ENCODE measurements at places on chromosomes 6 and 20.

DNA sequence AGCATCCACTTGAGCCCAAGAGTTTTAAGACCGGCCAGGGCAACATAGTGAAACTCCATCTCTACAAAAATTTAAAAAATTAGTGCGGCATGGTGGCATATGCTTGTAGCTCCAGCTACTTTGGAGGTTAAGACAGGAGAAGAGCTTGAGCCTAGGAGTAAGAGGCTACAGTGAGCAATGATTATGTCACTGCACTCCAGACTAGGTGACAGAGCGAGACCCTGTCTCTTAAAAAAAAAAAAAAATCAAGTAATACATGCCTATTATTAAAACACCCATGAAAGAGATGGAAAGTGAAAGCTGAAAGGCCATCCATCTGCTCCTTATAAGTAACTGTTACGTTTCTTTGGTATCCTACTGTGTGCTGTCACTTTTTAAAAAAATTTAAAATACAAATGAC is 66.4 kb downstream of the FKBP5 start:
- DNase-seq: no peak

GRCh38 chr6:3568396-3569082 is 111.7 kb upstream of the SLC22A23 start:
- no peak for DNase-seq

DNA sequence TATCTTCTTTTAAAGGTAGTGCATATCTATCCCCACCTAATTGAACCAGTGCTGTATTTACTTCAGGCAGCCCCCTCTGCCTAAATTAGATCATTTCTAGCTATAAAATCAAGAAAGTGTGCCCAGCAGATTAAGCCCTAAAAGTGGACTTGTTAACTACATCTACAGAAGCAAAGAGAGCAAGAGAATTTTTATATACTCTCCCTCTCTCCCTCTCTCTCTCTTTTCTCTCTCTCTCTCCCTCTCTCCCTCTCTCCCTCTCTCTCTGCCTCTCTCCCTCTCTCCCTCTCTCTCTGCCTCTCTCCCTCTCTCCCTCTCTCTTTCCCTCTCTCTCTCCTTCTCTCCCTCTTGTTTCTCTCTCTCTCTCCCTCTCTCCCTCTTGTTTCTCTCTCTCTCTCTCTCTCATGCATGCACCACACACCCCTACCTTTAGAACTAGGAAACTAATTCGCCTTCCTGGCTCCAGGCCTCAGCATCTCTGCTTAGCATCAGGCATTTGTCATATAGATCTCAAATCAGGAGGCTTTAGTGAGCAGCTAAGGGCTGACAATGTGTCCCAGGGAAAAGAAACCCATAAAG is 71.4 kb downstream of the FOXA2 start:
- no peak for DNase-seq

DNA sequence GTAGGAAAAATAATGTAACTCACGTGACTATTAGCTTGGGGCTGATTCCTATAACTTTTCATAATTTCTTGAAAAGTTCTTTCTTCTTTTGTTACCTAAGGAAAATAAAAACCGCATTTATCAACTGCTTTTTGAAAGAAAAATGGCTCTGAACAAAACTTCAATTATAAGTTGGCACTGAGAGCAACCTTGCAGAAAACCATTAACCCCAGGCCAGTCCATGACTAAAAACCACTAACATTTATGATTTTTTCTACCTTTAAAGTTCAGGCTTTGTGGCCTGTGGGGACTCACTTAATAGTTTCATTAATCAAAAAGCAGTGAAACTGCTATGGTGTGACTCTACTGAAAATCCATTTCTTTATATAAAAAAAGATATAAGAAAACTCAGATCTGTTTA is 69.1 kb upstream of the SAMHD1 start:
- no peak for DNase-seq

- no peak for DNase-seq
These were observed 98.8 kb downstream of the SOD2 start for GRCh38 chr6:159594106-159594749.

- DNase-seq: no peak
These were observed 86.7 kb upstream of the EMILIN3 start for GRCh38 chr20:41453010-41453950.

- DNase-seq: no peak
These were observed 59.7 kb downstream of the ALDH5A1 start for GRCh38 chr6:24554474-24554873.

GRCh38 chr20:8043687-8044282 is 24.2 kb upstream of the TMX4 start:
- DNase-seq: no peak

DNA sequence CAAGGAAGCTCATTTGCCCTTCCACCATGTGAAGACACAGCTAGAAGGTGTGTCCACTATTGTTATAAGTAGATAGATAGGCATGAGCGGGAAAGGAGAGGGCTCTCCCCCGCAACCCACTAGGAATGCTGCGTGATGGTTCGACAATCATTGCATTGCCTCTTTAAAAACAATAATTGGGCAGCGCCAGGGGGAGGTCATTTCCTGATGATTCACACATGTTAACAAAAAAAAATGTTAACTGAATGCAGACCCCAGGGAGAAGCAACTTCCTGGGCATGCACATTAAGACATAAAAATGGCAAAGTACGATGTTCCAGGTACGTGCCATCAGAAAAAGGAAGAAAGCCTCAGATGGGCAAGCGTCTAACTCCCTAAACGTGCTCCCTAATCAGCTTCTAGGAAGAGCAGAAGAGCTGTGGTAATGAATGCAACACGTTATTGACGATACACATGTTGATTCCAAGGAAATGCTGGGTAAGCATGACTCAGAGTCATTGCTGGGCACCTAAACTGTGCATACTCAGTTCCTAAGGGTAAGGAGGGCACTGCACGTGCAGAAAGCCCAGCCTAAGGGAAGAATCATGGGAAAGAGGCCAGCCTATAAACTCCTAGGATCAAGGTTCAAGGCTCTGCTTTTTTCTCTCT is 113.7 kb downstream of the FAM217A start:
- no peak for DNase-seq

GRCh38 chr6:39453241-39453640 is 130.7 kb upstream of the KCNK16 start:
- no peak for DNase-seq

- DNase-seq: no peak
These were observed 43.0 kb upstream of the ZNF217 start for GRCh38 chr20:53636540-53637097.

DNA sequence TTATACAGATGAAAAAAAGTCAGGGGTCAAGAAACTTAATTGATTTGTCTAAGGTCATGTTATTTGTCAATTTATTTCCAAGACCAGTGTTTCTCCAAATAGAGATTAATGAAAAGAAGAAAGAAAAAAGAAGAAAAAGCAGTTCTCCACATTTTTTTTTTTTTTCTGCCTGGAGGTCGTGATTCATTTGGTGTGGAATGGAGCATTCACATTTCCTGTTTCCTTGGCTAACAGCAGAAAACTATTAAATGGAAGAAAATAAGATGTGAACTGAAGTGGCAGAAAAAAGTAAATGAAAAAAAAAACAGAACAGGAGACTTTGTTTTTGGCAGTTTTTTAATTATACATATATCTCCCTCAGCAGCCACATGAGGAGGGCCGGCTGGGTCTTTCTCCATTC is 470.8 kb upstream of the ZNF337 start:
- no peak for DNase-seq

GRCh38 chr20:16057651-16058050 is 515.6 kb downstream of the KIF16B start:
- DNase-seq: no peak

Data from activated T-cell treated with anti-CD3 and anti-CD28 coated beads for 1 hour (primary cell).